ENCODE measurements at places on chromosomes 5 and 9.
A peak's percentile ranks its signal among the peaks of the same experiment; 100 is the strongest.

- no peak for DNase-seq
- H3K36me3 ChIP-seq, result no peaks in the 10 kb centered on the region
- H3K27ac ChIP-seq, result no peak overlapping the region
- H3K27me3 ChIP-seq, result no peaks in the 10 kb centered on the region
Measured at GRCh38 chr5:137236849-137237507, 262.1 kb downstream of the SPOCK1 start.

DNA sequence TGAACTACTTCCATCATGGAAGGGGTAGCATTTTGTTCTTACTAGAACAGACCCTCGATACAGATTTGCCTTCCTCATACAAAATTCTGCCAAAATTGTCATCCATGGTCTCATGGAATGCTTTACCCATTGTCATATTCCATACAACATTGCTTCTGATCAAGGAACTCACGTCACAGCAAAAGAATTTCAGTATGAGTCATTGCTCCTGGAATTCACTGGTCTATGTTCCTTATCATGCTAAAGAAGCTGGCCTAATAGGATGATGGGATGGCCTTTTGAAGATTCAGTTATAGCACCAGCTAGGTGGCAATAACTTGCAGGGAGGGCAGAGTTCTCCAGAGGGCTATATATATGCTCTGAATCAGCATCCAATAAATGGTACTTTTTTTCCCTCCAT lies 18.2 kb upstream of the FNIP1 start:
- no peaks in the 10 kb centered on the region for H3K27me3 ChIP-seq
- DNase-seq, result peak; percentile 51
- H3K4me1 ChIP-seq, result no peaks in the 10 kb centered on the region

- no peaks in the 10 kb centered on the region for H3K4me1 ChIP-seq
- H3K27me3 ChIP-seq, result no peaks in the 10 kb centered on the region
- H3K27ac ChIP-seq, result no peak overlapping the region
- DNase-seq, result no peak
Measured at GRCh38 chr5:88374391-88374790, 105.7 kb upstream of the TMEM161B start.

- H3K27ac ChIP-seq, result no peak overlapping the region
- H3K27me3 ChIP-seq, result no peaks in the 10 kb centered on the region
- H3K4me1 ChIP-seq, result no peaks in the 10 kb centered on the region
- H3K36me3 ChIP-seq, result no peaks in the 10 kb centered on the region
Measured at GRCh38 chr5:10229306-10230048, 20.2 kb downstream of the ATPSCKMT start.

Data from GM23338 (cell line).